ENCODE measurements at places on chromosomes 5 and 9.

GRCh38 chr5:124908581-124909451 is 162.4 kb upstream of the ZNF608 start:
- peak; percentile 55 for DNase-seq

DNA sequence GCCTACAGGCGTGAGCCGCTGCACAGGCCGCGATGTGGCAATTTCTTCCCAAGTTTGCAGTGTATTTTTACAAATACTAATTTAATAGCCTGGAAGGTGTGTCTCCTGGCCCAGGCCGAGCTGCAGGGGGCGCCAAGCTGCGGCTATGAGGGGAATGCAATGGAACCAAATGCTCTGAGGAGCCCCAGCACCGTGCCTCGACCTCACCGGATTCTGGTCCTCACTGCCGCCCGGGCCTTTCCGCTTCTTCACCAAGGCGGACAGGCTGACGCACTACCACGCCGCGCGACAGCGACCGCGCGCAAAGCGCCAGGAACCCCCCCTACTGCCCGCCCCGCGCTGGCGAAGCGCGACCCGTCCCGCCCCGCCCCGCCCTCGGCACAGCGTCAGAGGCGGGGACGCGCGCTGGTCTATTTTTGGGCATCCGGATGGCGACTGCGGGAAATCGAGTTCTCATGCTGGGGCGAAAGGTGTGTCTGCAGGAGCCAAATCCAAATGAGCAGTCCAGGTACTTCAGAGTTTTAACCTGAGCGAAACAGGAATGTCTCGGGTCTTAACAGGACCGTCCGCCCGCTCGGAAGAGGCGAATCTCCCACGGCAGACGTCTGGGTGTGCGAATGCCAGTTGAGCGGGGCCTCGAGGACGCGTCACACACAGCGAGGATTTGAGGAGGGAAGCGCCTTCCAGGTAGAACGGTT is 31.7 kb upstream of the PRXL2C start:
- no peak for DNase-seq

- no peak for DNase-seq
Observed at GRCh38 chr9:21872696-21873095, 70.3 kb downstream of the MTAP start.

DNA sequence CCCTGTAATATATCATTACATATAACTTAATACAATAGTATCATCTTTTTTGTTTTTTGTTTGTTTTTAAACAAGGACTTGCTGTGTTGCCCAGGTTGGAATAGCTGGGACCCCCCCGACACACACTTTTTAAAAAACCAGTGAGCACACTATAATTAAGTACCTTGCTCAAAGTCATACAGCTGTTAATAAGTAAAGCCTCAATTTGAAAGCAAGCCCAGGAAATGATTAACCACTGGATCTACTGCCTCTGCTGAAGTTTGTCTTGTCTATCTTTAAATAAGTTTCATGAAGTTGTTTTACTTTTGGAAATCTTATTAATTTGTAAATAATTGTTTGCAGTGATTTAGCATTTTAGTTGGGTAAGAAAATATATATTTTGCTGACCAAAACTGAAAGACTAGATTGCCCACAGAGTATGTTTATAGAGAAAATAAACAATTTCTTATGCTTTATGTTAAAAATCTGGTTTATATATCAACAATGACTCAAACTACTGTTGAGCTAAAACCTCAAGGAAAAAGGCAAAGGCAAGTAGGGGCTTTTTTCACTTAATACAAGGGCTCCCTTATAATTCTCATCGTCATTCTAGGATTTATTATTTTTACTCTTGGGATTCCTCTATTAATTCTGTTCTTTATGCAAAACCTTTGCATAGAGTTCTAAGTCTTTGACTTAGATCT is 5.8 kb upstream of the CARNMT1 start:
- DNase-seq, result no peak

GRCh38 chr5:170625221-170626165 is 121.7 kb downstream of the KCNIP1 start:
- DNase-seq, result no peak

DNA sequence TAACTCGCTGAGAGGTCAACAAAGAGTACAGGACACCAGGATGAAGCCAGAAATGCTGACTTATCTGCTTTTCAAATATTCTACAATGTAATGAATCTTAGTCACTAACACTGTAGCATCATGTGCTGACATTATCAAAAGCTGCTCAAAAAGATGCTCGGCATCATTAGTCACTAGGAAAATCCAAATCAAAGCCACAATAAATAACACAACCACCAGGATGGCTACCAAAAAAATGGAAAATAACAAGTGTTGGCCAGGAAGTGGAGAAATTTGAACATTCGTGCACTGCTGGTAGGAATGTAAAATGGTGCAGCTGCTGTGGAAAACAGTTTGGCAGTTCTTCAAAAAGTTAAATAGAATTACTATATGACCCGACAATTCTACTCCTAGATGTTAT is 269.1 kb downstream of the GLIS3 start:
- no peak for DNase-seq

- DNase-seq, result no peak
Observed at GRCh38 chr5:219460-219863, 1.3 kb downstream of the SDHA start.

- DNase-seq, result peak; percentile 24
Observed at GRCh38 chr9:97985058-97985861, 2.1 kb downstream of the ANP32B start.

GRCh38 chr9:91502913-91503672 is 79.5 kb upstream of the NFIL3 start:
- no peak for DNase-seq

GRCh38 chr9:126058011-126058531 is 268.6 kb upstream of the MVB12B start:
- peak; percentile 91 for DNase-seq

GRCh38 chr5:59504043-59504442 is 389.5 kb downstream of the PDE4D start:
- no peak for DNase-seq

DNA sequence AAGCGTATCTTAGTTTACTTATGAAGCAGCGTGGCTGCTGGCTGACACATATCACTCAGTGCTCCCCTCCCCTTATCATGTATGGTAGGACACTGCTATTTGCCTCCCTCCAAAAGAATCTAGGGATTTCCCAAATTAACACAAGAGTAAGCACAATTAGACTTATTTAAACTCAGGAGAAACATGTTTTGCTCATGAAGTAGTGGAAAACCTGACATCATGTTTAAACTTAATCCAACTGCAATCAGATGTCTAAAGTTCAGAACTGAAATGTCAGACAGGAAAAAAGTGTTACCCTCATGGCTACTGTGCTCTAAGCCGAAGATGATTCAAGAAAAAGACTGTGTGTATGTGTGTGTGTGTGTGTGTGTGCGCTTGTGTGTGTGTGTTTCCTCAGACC is 324.1 kb upstream of the TNC start:
- no peak for DNase-seq

- DNase-seq, result no peak
Observed at GRCh38 chr5:54470128-54470527, 14.6 kb downstream of the HSPB3 start.

DNA sequence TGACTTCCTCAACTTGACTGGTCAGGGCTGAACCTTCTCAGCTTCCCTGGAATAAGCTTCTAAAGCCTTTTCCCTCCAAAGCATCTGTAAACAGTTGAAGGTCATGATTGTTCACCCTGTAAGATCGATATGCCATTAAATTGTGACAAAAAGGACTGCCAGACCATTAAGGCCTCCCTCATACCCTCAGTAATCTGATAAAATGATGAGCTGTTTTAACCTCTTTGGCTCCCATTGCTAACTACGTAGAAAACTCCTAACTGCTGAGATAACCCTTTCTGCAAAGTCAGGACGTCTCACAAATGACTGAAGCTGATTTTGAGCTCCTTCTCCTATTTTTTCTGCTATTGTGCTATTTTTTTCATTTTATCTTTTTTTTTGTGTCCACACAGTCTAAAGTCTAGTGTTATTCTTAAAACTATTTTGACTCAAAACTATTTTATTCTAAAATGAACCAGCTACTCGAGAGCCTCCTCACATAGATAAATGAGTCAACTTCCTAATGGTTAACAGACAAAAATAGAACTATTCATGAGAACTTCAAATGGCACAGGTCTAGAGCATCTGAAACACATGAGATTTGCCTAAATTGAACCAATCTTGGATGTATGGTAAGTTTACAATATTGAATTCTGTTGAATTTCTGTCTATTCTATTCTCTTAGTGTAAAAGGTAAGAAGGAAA is 395.6 kb upstream of the TLE4 start:
- no peak for DNase-seq

GRCh38 chr9:135805422-135806022 is 101.8 kb downstream of the CAMSAP1 start:
- no peak for DNase-seq

DNA sequence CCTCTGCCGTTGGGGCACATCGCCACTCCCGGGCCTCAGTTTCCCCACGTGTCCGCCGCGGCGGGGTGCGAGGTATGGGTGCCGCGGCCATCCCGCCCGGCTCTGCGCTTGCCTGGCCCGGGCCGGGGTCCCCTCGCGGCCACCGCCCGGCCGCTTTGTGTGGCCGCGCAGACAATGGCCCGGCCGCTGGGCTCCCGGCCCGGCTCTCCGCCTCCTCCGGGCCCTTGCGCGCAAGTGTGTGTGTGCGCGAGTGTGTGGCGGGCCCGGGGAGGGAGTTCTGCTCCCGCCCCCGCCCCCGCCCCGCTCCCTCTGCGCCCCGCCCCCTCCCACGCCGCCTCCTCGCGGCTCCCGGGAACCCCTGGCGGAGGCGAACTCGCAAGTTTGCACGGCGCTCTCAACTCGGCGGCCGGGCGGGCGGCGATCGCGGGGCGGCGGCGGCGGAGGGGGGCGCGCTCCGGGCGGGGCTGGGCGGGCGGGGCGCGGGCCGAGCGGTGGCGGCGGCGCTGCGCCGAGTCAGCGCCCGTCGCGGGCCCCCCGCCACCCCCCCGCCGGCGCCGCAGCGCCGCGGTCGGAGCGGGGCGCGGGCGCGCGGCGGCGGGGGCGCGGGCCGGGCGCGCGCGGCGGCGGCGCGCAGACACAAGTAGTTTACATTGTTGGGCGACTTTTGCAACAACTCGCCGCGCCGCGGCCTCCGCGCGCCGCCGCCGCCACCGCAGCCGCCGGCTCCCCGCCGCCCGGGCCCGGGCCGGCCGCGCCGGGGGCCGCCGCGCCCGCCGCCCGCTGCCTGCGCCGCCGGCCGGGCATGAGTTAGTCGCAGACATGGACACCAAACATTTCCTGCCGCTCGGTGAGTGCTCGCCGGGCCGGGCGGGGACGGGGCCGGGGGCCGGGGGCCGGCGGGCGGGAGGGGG is at the start of gene RXRA:
RXRA (plus strand) TSS at position 643 of the 911 bp plus-strand sequence; CDS start at position 820, 177 bp downstream.
- peak; percentile 65 for DNase-seq

GRCh38 chr9:112396416-112396815 is 16.5 kb downstream of the HSDL2 start:
- DNase-seq, result no peak

- no peak for DNase-seq
Observed at GRCh38 chr5:76223696-76224095, 140.5 kb downstream of the SV2C start.

GRCh38 chr9:124812441-124812876 is 35.5 kb downstream of the OLFML2A start:
- DNase-seq, result no peak

- DNase-seq, result no peak
Observed at GRCh38 chr9:125745018-125745417, 2.2 kb upstream of the PBX3 start.

- DNase-seq, result no peak
Observed at GRCh38 chr5:29077451-29077850, 2039.1 kb upstream of the CDH9 start.

- DNase-seq, result no peak
Observed at GRCh38 chr9:38067859-38068681, 957 bp downstream of the SHB start.

DNA sequence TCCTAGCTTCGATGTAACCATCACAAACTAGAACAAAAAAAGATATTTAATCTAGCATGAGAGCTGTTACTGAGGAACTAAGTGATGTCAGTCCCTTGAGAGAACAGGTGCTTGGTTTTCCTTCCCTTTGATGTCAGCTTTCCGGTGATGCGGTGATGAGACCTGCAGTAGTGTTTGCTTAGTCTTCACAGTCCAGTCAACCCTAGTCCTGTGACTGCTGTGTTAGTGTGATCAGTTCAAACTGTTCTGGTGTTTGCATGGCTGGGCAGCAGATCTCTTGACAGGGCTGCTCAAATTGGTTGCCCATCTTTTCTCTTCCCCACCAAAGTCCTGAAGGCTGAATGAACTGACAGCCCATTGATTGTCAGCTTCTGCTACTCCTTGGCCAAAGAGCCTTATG is 608.6 kb upstream of the DAB2 start:
- DNase-seq, result no peak

DNA sequence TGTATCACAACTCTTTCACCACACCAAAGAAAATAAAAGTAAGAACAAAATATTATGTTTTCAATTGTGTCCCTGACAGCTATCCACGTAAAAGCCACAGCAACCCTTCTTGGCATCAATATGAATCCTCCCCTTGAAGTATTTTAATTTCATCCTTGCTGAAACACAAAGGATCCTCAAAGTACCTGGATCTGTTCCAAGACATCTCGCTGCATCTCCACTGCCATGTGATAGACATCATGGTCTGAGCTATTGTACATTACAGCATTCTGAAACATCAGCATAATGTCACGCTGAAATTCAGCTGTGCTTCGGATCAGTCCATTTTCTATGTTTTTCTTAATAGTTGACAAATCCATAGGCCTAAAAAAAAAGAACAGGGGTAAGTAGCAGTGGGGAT is 17.7 kb downstream of the BRD8 start:
- DNase-seq, result no peak

- no peak for DNase-seq
Observed at GRCh38 chr5:107719034-107719606, 48.4 kb upstream of the EFNA5 start.

DNA sequence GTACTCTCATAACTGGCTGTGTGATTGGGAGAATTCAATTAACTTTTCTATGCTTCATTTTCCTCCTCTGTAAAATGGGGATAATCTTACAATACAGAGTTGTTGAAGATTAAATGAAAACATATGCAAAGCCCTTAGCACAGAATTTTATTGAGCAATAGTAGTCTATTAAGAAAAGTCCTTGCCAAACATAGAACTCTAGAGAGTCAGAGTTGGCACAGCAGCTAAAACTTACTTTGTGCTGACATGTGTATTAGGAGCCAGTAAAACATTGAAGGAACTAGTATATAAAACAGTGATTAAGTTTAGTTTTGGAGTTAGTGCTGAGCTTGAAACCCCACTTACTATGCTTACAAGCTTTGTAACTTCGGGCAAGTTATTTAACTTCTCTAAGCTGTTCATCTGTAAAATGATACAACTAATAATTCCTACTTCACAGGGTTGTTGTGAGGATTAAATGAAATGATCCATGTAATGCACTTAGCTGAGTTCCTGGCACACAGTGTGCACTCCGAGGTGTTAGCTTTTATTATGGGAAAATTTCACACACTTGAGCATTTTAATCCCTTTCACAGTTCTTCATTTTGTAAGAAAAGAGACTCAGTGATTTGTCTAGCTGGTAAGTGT is 20.0 kb upstream of the GRIN3A start:
- no peak for DNase-seq

GRCh38 chr5:59069438-59070079 is 486.7 kb downstream of the RAB3C start:
- no peak for DNase-seq
